Fibroblast of lung (primary cell): ENCODE measurements at places on chromosomes 3 and 15.

GRCh38 chr3:176310641-176311040 lies 886.6 kb downstream of the TBL1XR1 start:
- DNase-seq, result no peak

DNA sequence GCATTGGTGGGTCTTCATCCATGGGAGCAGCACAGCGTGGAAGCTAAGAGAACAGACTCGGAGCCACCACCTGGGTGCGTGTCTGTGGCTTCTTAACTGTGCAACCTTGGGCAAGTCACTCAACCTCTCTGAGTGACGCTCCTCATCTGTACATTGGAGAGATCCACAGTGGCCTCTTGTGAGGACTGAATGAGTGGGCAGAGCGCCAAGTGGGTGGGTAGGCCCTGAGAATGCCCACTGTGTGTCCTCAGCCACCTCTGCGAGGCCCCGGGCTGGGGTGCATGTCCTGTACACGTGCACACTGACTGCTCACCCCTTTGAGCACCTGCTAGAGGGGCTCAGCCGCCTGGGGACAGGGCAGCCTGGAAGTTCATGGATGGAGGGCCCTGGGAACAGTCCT lies 99.6 kb upstream of the PRR23E start:
- no peak for DNase-seq

DNA sequence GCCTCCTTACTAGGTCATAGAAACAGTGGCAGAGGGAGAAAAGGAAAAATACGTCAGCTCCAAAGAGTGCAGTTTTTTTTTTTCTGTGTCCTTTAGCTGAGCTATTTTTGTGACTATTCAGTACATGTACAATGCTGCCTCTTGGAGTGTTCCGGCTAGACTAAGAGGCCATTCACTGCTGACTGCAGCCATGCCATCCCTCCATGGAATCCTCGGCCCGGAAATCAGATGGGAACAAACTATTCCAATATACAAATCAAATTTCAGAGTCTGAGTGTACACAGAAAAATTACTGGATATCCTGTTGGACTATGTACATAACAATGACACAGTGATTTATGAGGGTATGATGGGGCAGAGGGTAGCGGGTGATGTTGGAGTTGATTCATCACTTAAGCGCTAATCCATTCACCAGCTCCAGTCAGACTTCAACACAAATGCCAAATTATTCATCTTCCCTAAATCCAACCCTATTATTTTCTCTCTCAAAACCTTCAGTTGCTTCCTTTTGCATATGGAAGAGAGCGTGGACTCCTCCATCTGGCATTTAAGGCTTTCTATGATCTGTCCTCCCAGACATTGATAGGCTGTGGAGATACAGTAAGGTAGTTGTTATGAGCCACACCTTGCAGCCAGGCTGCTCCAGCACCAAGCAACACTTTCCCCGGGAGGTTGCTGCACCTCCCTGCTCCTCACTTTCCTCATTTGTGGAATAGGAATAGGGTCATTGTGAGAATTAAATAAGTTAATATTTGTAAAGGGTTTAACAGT lies 109.1 kb downstream of the LPP start:
- DNase-seq, result peak; percentile 95

DNA sequence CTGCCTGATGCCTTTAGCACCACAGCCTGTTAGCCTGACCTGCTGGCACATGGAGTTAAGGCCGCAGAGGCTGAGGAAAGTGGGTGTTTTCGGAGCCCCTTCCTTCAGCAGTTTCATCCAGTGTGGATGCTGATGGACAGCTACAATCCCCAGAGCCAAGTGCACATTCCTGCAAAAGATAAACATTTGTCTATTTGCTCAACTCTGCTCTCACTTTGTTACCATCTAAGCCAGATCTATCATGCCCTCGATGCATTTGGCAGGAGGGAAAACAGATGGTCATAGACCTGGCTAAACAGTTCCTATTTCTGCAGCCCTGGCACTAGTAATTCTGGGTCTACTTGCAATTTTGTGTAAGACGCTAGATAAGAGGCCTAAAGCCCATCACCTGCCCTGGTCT lies 312.9 kb upstream of the RASGRP1 start:
- no peak for DNase-seq

- no peak for DNase-seq
Observed at GRCh38 chr3:159149633-159150032, 347.8 kb downstream of the MFSD1 start.

GRCh38 chr3:28989646-28990089 lies 291.2 kb upstream of the RBMS3 start:
- no peak for DNase-seq

GRCh38 chr3:35777065-35777464 lies 137.7 kb downstream of the ARPP21 start:
- DNase-seq, result no peak

DNA sequence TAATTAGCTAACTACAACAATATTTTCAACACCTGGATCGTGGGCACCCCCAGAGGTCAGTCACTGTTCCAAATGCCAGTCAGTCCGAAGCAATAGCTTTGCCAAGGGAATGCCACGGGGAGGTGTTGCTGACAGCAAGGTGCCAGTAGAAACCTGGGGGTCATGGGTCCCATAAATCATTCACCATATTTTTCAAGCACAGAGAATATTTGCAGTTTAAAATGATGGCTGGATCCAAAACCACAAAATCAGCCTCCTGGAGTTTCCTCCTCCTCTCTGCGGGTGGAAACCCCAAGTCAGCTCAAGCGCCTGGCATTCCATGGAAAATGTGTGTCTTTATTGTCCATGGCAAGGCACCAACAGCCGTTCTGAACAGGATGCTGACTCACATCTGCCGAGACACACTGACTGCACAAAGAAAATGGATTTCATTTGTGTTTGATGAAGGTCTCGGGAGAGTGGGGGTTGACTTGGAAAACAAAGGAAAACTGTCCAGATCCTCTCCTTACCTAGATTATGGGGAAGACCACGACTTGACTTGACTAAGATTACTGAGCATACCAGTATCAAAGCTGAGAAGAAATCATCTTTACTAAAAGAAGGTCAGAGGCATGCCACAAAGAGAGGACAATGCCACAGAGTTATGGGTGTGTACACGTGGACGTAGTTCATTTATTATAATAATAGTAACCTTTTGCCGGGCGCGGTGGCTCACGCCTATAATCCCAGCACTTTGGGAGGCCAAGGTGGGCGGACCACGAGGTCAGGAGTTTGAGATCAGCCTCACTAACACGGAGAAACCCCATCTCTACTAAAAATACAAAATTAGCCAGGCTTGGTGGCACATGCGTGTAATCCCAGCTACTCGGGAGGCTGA lies 26.4 kb downstream of the ANXA2 start:
- peak; percentile 100 for DNase-seq

GRCh38 chr3:130609166-130609979 lies 92.4 kb downstream of the COL6A6 start:
- DNase-seq, result no peak

GRCh38 chr3:183267140-183267539 lies 14.1 kb downstream of the B3GNT5 start:
- no peak for DNase-seq

- DNase-seq, result peak; percentile 83
Observed at GRCh38 chr3:67605377-67605776, 49.0 kb downstream of the SUCLG2 start.

GRCh38 chr15:48416301-48416700 lies 85.1 kb downstream of the DUT start:
- no peak for DNase-seq

GRCh38 chr3:157669416-157669815 lies 166.2 kb upstream of the VEPH1 start:
- no peak for DNase-seq

- no peak for DNase-seq
Observed at GRCh38 chr3:60912876-60913275, 338.4 kb downstream of the FHIT start.

DNA sequence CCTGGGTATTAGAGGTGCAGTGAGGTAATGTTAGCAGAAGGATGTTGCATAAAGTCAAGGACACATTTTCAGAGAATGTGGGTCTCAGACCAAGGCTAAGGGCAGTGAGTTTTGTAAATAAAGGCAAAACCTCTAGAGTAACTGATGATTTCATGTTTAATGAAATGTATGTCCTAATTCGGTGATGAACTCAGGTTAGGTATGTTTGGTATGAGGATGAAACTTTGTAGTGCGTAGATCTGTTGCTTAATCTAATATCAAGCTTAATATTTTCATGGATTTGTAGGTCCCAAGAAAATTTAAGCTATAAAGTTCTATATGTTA lies 3.6 kb downstream of the USP50 start:
- peak; percentile 30 for DNase-seq

- no peak for DNase-seq
Observed at GRCh38 chr3:106826791-106827311, 550.4 kb upstream of the CCDC54 start.

GRCh38 chr3:22495791-22496190 lies 707.3 kb upstream of the UBE2E2 start:
- no peak for DNase-seq

- no peak for DNase-seq
Observed at GRCh38 chr3:15094187-15094875, 4.6 kb downstream of the RBSN start.

DNA sequence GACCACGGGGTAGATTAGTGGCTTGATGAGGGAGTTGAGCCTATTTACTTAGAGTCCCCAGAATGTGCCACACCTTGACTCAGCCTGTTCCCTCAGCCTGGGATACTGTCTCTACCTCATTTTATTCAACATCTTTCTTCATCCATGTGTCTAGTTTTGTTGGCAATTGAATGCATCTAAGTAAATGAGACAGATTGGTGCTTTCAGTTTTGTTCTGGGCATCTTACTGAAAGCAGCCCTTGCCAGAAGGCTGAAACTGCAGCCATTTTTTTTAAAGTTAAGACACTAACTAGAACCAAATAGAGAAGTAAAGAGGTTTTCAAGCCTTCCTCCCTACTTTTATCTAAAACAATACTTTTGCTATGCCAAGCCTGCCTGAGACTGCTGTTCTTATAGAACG lies 246.8 kb downstream of the SLCO3A1 start:
- DNase-seq, result no peak

- DNase-seq, result no peak
Observed at GRCh38 chr3:123757281-123757940, 126.7 kb downstream of the MYLK start.

GRCh38 chr3:45381168-45381852 lies 7.1 kb upstream of the LARS2 start:
- no peak for DNase-seq

DNA sequence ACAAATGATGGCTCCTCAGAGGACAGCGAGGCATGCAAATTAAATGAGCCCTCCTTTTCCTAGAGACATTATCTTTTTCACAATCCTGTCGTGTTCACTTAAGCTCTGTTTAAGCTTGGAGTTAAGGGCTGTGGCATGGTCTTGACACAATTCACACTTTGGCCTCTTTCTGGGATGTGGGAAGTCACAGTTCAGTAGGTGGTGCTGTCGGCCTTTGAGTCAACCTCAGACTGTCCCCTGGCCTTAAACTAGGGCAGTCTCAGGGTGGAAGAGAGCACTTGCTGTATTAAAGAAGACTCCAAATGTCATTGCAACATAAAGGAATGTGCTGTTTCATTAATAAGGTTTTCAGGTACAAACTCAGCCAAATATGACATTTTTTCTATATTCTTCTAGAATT lies 351.0 kb downstream of the MCTP2 start:
- no peak for DNase-seq

GRCh38 chr3:104738271-104738670 lies 628.4 kb upstream of the ALCAM start:
- DNase-seq, result no peak
